Memory B cell (primary cell): ENCODE measurements at places on chromosomes 2 and 18.

- no peak for DNase-seq
Measured at GRCh38 chr18:6775702-6776101, 46.2 kb downstream of the ARHGAP28 start.

- DNase-seq: no peak
Measured at GRCh38 chr2:61138859-61139258, 23.1 kb upstream of the C2orf74 start.

DNA sequence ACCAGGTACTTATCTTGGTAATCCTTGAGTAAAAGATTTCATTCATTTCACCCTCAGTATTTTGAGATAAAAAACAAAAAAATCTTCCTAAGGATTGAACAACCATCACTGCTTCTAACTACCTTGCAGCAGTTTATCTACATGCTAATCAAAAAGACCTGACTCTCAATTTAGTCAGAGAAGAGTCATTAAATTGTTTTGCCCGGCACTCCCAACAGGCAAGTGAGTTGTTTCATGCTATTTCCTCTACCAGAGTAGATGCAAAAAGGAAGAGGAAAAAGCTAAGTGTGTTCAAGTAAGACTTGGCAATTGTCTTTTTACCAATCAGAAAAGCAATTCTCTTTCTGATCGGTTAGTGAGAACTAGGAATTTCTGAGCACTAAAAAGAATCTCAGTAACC, 39.5 kb downstream of the MYO5B start:
- DNase-seq: no peak

GRCh38 chr2:10665833-10666232, 23.9 kb downstream of the NOL10 start:
- no peak for DNase-seq

DNA sequence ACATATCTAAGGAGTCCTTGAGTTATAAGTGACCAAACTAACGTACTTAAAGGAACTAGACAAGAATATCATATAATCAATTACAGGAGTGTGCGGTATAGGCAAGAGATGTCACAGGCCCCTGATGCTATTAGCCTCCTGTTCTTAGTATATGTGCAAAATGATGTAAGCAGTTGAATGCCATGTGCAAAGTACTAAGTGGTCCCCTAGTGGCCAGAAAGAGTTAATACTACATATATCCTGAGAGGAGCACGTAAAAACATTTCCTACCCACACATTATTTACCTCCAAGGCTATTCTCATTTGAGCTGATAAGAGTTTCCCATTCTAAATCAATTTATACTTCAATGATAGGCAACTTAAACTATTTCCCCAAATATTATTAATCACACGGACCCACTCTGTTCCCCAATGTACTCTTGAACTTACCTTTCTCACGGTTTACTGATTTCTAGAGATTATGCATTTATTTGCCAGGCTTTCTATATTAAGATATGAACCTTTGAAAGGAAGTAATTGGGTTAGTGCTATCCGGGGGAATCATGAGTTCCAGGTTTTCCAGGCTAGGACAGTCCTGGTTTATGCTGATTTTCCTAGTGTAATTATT, 158.0 kb upstream of the KLHL14 start:
- peak; percentile 20 for DNase-seq

DNA sequence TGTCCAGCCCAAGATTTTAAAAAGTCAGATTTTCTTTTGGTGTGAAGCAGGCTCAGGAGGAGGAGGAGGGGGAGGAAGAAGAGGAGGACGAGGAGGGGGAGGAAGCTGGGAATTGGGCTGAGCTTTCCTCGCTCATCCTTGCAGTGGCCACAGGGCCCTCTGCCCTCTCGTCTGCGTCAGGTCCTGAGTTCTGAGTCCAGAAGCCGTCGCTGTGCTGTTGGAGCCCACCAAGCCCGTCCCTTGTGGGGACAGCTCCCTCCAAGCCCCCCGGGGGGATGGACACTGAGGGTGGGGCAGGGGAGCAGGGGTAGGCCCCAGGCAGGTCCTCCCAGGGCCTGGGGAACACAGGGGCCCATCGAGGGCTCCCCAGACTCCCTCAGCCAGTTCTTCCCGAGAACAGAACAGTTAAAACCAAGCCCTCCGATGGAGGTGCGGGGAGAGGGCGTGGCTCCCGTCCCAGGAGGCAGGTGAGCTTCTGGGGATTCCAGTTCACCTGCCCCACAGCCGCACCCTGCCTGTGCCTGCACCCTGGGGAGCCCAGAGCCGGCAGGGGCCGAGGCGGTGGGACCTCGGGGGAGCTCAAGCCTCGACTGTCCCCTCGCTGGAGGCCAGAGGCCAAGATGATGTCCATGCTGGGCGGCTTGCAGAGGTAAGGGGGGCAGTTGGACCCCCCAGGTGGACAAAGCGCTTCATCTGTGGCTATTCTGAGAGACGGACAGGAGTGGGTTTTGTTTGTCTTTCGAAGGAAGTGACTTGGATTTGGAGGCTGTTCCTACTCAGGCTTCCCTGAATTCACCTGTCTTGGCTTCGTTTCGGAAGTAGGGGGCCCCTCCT, at the start of gene GAL3ST2:
Gene GAL3ST2, plus strand, starts transcription at position 487 of the 834 bp plus-strand sequence. Its CDS starts 134 bp downstream, at position 621.
- DNase-seq: no peak

DNA sequence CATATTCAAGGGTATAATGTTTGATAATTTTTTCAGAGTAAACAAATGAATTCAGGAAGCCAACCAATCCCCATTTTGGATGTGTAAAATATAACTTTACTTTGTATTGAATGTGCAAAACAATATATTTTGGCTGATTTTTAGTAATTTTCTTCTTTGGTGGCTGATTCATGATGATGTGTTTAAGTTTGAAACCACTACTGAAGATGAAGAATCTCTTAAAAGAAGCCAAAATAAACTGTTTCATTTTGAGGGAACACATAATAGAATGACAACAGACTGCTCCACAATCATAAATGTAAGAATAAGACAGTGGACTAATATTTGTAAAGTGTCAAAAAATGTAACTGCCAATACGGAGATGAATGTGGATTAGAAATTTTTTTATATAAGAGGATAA, 52.5 kb upstream of the TRIM43 start:
- no peak for DNase-seq

DNA sequence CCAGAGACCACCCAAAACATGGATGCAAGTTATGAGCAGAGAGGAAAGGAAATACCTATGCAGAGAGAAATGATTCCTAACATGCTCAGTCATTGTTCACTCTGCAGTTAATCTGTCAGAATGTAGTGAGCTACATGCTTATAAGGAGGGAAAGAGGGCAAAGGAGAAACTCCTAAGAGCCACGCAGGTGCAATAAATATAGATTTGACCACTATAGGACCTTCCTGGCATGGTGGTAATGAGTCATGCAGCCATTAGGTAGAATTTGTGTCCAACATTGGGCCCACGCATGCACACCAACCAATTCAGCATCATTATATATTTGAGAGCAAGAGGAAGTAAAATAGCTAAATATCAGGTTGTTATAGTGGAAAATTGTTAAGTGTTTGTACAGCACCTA, 699.9 kb downstream of the DSC3 start:
- DNase-seq: no peak

DNA sequence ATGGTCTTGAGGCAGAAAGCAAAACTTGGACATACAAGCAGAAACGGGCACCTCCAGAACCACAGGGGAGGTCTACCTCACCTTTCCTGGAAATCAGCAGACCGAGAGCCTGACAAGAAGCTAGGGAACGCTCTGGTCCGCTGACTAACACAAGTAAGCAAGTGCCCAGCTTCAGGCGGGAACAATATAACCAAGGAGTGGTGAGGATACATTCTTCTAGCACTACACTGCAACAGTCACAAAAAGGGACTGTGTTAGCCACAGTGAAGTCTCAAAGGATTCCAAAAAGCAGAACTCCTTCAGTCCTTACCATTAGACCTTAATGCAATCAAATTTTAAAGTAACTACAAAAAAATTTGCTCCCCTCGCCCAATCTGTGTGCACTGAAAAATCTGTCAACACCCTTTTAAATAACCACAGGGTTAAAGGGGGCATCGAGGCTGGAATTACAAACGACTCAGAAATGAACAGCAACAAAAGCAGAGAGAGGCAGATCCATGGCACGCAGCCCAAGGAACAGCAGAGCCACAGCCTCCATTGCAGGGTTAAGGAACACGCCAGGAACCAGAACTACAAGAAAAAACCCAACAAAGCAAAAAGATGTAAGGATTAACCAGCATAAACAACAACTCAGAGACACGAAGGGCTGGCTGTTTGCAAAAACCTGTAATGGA, 7.1 kb downstream of the THAP4 start:
- no peak for DNase-seq
